ENCODE measurements at places on chromosomes 1 and 21.

DNA sequence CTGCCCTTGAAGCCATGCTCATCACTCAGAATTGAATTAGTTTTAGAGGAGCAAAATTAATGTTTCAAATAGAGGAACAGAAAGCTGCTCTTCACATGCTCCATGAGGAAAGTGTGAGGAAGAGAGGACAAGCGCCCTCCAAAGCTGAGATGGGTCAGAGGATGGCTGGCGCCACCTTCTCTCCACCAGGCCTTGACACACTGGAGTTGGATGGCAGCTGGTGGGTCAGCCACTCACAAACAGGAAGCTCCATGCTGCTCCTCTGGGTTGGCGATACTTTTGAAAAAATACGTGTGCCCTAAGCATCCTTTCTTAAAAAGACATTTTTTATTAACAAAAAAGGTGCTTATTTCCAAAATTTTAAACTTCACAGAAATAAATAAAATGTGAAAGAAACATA, 3.1 kb upstream of the CD2 start:
- no peak for DNase-seq

GRCh38 chr1:21663248-21663950, 5.8 kb downstream of the RAP1GAP start:
- DNase-seq = no peak

GRCh38 chr1:225750875-225751824, 26.5 kb upstream of the SRP9 start:
- DNase-seq = no peak

- DNase-seq = no peak
Observed at GRCh38 chr1:213600879-213601278, 386.9 kb upstream of the PROX1 start.

- DNase-seq = no peak
Observed at GRCh38 chr21:36369064-36369685, 16.0 kb upstream of the CHAF1B start.

DNA sequence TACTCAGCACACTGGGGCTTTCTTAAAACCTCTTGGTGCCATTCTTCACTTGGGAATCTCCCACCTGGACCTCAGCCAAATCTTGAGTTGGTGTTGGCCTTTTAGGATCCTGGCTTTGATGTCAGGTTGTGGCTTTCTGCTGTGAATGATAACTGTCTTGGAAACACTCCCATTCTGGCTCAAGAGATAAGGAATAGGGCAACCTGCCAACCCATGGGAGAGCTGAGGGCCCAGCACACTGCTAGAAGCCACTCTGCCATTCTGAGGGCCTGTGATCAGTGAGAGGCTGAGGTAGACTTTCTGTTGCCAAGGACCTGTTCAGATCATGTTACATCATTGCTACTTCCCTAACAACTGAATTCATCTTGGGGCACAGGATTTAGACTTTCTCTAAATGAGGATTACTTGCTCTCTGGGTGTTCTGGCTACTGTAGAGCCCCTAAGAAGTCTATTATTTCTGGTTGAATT, 45.8 kb downstream of the TTC39A start:
- no peak for DNase-seq

GRCh38 chr1:228082918-228083870, 686 bp downstream of the ARF1 start:
- no peak for DNase-seq

GRCh38 chr21:37467082-37467481, 100.5 kb downstream of the DYRK1A start:
- DNase-seq = peak; percentile 46

DNA sequence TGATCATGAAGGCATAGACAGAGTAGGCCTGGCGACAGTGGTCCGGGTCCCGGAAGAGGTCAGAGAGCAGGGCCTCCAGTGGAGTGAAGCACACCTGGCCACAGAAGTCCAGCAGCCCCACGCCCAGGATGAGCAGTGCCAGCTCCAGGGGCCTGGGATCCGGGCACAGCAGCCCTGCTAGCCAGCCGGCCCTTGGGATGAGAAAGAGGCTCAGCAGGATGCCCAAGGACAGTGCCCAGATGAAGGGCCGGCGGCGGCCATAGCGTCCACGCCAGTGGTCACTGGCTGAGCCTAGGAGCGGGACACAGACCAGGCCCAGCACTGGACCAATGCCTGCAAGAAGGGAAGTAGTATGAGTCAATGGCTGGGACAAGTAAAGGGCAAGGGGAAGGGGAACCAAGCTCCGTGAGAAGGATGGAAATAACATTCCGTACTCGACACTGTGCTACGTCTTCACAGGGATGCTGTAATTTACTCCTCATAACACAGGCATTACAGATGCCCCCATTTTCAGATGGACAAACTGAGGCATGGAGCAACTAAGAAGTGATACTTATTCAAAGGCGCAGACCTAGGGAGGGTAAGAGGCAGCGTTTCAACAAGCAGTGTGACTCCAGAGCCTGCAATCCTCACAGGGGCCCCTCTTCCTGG, 16.9 kb downstream of the SLC45A3 start:
- DNase-seq = no peak

DNA sequence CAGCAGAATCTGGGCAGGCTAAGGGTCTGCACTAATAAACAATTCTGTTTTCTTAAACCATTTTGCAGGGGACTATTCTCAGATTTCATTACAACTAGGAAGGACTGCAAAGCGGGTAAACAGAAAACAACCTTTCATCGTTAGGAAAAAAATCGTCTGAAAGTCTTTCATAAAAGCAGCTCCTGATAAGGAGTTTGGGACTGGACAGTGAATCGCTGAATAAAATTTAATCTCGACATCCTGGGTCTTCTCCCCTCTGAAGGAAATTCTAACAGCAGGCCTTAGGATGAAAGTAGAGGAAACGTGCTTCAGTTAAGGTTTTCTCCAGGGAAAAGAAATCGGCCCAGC, 471 bp upstream of the MTF2 start:
- DNase-seq = no peak

DNA sequence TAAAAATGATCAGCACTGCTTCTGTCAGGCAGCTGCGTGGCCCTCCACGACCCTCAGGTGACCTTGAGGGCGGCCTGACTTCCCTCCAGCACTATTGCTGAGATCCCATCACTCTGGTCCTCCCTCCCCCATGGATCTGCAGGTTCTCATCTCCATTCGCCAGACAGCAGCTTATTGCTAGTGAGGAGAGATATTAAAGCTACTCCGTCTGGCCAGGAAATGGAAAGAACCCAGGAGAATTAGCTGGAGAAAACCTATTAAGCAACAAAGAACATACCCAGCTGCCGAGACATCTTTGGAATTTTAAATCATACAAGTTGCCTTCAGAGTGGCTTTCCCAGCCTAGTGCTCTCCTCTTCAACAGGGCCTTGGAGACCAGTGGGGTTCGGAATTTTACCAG, 25.7 kb upstream of the KCNN3 start:
- no peak for DNase-seq

DNA sequence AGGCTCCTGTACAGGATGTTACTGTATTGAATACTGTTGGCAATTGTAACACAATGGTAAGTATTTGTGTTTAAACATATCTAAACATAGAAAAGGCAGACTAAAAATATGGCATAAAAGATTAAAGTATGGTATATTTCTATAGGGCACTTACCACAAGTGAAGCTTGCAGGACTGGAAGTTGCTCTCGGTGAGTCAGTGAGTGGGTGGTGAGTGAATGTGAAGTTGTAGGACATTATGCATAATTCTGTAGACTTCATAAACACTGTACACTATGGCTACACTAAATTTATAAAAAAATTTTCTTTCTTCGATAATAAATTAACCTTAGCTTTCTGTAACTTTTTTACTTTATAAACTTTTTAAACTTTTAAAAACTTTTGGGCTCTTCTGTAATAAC, 13.7 kb upstream of the TRIM62 start:
- DNase-seq = no peak

- DNase-seq = peak; percentile 15
Observed at GRCh38 chr21:43209575-43210453, 41.0 kb downstream of the CRYAA start.

DNA sequence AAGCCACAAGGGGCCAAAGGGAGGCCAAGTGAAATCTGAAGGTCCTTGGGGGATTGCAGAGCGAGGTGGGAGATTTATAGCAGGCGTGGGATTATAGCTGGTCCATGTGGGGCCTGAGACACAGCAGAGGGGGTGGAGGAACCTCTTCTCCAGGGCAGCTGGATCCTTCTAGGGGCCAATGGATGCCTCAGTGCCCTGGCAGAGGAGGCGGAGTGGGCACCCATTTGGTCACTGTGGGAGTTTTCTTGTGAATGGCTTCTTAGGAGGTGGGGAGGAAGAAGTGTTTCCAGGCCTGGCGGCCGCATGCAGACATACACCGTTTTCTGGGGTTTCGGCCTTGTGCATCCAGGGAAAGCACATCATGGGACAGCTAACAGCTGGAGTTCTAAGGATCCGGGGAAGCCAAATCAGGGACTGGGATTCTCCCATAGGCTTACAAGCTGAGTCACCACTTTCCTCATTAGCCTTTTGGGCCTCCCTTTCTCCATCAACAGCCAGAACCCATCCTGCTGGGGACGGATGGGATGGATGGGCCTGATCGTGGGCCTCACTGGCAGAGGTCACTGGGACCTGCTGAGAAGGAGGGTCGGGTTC, 76.5 kb downstream of the RHOU start:
- DNase-seq = peak; percentile 23

DNA sequence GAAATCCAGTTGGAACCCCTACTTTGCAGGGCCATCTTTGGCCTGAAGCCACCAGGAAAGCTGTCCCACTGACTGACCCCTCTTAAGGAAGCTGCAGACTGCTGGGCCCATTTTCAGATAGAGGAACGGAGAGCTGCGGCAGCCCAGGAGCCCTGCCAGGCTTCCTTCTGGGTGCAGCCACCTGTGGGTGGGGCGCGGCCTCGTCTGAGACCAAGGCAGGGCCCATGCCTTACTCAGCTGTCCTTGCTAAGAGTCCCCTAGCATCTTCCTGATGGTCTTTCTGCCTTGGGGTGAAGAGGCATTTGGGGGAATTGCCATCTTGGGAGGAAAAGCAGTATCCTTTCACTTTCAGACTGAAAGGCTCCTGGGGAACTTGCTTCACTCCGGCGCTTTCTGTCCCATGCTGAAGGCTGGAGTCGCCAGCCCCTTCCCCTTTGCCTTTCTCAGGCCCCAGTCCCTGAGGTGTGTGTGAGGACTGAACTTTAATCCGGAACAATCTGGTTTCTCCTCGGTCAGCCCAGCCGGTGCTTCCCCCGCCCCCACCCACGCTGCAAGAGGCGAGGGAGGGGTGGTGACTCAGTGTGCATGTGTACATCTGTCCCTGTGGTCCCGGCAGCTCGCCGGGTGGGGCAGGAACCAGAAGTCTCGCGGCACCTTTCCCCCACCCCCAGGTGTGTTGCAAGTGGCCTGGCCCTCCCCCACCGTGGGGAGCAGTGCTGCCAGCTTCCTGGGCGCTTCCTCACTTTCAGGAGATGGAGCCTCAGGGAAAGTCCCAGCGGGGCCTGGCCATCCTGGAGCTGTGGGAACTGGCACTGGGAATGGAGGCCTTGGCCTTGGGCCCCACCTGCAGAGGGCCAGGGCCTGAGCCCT, 5.1 kb downstream of the ZC3H12A start:
- peak; percentile 68 for DNase-seq

- no peak for DNase-seq
Observed at GRCh38 chr1:51572365-51572764, 44.5 kb upstream of the OSBPL9 start.

DNA sequence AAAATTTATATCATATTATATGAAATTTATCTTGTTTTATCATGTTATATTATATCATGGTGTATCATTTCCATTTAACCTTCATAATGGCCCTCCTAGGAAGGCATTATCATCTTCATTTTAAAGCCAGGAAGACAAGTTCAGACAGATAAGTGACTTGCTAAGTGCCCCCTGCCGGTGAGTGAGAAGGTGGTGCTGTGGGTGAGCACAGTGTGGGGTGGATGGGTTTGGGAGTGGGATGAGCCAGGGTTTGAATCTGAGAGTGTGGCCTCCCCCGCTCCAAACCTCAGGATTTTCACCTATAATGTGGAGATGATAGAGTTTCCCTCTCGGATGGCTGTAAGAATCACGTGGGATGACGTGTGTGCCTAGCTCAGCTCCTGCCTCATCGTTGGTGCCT, 108.7 kb upstream of the IGSF21 start:
- DNase-seq = no peak

DNA sequence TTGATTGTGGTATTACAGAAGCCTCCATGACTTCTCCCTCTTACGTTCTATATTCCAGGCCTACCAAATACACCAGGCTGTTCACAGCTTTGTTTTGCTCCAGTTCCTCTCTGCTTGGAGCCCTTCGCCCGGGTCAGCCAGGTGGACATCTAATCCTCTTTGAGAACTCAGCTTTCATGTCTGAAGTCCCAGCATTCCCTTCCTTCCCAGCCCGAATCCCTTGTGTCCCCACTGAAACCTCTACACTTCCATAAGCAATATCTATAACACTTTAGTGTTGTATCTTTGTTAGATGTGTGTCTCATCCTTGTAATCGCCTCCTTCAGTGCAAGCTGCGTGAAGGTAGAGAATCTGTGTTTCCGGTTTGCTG, 1.9 kb downstream of the RNF11 start:
- no peak for DNase-seq

DNA sequence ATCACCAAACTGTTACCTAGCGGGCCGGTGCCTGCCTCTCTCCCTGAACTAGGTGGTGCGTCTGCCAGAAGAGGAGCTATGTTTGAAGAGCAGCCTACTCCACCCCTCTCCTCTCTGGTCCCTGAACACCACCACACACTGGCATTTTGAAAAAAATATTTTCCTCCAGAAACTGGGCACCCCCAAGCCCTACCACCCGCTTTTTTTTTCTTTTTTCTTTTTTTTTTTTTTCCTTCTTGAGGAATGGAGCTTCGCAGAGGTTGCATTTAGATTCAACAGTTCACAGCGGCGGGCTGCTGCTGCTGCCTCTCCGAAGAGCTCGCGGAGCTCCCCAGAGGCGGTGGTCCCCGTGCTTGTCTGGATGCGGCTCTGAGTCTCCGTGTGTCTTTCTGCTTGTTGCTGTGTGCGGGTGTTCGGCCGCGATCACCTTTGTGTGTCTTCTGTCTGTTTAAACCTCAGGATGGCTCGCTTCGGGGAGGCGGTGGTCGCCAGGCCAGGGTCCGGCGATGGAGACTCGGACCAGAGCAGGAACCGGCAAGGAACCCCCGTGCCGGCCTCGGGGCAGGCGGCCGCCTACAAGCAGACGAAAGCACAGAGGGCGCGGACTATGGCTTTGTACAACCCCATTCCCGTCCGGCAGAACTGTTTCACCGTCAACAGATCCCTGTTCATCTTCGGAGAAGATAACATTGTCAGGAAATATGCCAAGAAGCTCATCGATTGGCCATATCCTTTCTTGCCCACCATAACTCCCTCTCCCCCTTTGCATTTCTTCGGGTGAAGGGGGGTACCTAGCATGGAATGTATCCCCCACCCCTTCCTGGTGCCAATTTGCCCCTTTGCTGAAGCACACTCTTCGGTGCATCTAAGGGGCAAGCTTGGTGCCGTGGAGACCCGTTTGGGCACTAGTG, at the start of gene CACNA1E:
Gene CACNA1E (plus strand): TSS at position 233 of the 911 bp plus-strand sequence. CDS start 228 bp downstream, at position 461.
- DNase-seq = no peak

GRCh38 chr1:200336101-200336845, 73.6 kb downstream of the ZNF281 start:
- DNase-seq = peak; percentile 97

All from trophoblast cell (in vitro differentiated cells and primary cell).